Amygdala (tissue), 56 donors: ENCODE measurements at places on chromosomes 6 and 20.

DNA sequence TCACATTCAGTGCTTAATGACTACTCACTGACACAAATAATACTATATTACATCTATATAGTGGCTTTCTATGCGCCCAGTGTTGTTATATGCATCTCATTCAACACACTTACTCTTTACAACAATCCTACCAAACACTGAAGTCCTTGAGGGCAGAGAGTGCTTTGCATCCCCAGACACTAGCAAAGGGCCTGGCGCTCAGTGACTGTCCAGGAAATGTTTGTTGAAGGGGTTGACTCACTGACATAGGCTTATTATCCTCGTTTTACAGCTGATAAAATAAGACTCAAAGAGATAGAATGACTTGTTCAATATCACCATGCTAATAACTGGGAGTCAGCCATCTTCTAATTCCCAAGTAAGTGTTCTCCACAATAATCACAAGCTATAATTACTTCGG, 163.3 kb downstream of the ARHGAP18 start:
- DNase-seq = no peak

DNA sequence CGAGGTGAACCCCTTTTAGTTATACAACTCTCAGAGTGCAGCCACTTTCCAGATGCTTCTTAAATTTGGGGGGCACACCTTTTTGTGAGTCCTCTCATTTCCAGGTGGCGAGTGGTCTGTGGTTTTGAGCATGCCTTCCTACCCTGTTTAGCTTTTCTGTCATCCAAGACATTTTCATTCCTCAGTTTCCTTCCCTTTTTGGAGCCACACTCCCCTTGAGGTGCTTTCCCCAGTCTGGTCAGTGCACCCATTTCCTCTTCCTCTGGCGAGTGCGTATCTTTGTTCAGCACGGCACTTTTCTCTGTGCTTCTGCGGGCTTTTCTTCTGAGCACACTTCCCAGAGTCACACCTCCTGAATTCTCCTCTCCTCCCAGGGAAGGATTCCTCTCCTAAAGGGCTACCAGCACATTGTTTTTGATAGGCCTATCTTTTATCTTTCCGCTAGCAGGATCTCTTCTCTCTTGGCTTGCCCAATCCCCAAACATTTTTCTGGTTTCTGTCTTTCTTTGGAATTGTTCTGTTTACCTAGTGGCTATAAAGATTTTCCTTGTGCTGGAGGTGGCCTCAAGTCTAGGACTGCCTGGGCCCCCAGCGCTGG, 1.4 kb downstream of the PHF20 start:
- DNase-seq = no peak

- no peak for DNase-seq
Measured at GRCh38 chr6:170212956-170213636, 77.8 kb downstream of the DLL1 start.

DNA sequence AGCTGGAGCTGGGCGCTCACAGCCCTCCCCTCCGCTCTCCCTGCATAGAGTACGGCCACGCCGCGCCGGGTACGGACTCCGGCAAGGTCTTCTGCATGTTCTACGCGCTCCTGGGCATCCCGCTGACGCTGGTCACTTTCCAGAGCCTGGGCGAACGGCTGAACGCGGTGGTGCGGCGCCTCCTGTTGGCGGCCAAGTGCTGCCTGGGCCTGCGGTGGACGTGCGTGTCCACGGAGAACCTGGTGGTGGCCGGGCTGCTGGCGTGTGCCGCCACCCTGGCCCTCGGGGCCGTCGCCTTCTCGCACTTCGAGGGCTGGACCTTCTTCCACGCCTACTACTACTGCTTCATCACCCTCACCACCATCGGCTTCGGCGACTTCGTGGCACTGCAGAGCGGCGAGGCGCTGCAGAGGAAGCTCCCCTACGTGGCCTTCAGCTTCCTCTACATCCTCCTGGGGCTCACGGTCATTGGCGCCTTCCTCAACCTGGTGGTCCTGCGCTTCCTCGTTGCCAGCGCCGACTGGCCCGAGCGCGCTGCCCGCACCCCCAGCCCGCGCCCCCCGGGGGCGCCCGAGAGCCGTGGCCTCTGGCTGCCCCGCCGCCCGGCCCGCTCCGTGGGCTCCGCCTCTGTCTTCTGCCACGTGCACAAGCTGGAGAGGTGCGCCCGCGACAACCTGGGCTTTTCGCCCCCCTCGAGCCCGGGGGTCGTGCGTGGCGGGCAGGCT, 4.6 kb downstream of the KCNK15 start:
- no peak for DNase-seq

GRCh38 chr20:19520261-19520660, 237.8 kb upstream of the RIN2 start:
- DNase-seq = no peak

DNA sequence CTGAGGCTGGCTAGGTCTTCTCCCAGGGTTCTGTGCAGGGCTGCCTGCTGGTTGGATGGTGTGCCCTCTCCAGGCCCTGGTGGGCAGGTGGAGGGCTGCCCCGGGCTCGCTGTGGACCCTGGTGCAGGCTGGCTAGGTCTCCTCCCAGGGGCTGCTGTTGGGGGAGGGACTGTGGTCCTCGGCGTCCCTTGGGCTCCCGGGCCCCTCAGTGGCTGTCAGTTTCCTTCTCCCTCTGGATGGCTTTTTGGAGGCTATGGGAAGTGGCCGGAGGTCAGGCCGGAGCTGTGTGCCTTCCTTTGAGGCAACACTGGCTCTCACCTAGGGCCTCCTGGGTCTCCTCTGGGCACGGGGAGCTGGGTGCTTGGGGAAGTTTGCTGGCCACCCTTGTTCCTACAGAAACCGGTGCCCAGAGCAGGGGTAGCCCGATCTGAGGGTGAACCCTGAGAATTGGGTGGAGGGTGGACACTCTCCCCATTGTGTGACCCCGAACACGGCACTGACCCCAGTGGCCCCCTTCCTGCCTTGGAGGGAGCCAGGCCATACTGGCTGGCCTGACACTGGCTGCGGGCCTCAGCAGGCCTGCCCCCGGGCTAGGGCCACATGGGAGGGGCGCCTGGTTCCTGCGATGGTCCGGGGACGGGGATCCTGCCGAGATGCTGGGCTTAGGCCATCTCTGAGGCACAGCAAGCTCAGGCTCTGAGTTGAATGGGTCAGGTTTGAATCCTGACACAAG, 3.8 kb upstream of the CABLES2 start:
- no peak for DNase-seq

DNA sequence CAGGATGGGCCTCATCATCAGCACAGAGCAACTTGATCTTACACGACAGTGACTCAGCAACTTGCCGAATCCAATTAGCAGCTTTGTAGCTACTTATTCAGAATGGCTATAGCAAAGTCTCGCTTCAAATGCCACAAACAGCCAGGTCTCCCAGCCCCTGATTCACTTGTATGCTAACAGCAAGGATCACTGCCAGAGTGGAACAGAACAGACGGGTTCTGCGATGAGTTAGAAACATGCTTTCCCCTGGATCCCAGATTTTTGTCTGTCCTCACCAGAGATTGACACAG, 254.4 kb downstream of the NRN1 start:
- no peak for DNase-seq

DNA sequence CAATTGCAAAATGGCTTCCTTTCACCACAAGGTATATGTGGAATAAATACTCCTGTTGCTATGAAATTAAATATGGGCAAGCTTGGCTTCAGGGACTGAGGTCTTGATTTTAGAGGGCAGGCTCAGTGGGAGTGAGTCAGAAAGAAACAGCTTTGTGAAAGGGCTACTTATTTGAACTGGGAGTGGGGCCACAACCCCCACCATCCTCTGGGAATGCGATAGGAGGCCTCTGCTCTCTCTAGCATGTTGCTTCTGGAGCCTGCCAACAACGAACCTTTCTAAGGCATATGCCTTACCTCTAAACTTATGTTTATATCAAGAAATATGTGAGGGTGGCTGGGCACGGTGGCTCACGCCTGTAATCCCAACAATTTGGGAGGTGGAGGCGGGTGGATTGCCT, 149.7 kb downstream of the LRRC1 start:
- DNase-seq = no peak

GRCh38 chr6:80173411-80173810, 66.9 kb downstream of the BCKDHB start:
- no peak for DNase-seq
